ENCODE measurements at places on chromosomes 5 and 9. TPM values are rescaled to one million over a fixed set of nuclear protein-coding genes. Genes with fewer than 3 reads are reported as not detected.
A peak's percentile ranks its signal among the peaks of the same experiment; 100 is the strongest.

GRCh38 chr9:109715344-109715743 lies 64.7 kb upstream of the PALM2AKAP2 start:
- no peak for DNase-seq
- no peaks in the 10 kb centered on the region for H3K4me1 ChIP-seq
- no peaks in the 10 kb centered on the region for H3K27me3 ChIP-seq
- no peak overlapping the region for H3K4me3 ChIP-seq
- H3K27ac ChIP-seq = no peak overlapping the region

DNA sequence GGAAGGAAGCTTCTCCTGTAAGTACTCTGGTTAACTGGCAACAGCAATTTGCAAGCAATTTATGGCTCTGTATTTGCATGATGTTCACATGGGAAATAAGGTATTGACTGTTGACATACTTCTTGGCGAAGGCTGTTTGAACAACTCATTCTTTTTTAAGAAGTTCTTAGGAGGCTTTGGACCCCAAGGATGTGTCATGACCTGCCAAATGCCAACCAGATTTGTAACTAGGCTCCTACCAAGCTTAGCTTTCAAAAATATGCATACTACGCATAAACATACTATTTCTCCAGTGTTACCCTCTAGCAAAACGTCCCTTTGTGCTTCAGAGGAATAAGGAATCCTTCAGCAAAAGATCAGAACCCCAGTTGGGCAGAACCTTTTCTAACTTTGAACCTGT lies 165.2 kb upstream of the MSX2 start:
- H3K36me3 ChIP-seq = no peaks in the 10 kb centered on the region
- no peak overlapping the region for H3K4me3 ChIP-seq
- no peak overlapping the region for H3K27ac ChIP-seq
- no peaks in the 10 kb centered on the region for H3K4me1 ChIP-seq
- no peak for DNase-seq

GRCh38 chr9:134363450-134363849 lies 37.2 kb downstream of the RXRA start:
- H3K4me1 ChIP-seq = peaks cover 16% of the 10 kb centered on the region
- no peaks in the 10 kb centered on the region for H3K36me3 ChIP-seq
- H3K27me3 ChIP-seq = no peaks in the 10 kb centered on the region
- DNase-seq = no peak
- H3K27ac ChIP-seq = no peak overlapping the region

DNA sequence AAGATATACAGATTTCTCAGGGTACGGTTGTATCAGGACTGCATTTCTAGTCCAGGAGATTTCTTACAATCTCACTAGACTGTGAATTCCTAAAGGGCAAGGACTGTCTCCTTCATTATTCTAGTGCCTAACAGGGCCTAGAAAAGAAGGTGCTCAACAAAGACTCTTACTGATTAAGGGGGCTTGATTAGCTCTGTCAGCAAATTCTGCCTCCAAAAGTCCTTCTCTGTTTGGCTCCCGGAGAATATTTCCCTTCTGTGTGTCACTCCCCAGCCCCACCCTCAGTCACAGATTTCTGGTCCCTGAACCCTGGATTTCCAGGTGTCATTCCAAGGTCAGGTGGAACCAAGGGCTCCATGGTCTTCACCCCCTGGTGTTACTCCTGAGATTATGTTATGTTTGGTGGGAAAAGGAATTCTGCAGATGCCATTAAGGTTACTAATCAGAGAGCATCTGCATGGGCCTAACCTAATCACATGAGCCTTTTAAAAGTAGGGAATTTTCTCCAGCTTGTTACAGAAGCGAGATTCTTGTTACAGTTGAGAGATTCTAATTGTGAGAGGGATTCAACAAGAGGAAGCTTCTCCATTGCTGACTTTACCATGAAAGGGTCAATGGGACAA lies 167.7 kb upstream of the LHFPL2 start:
- H3K27me3 ChIP-seq = no peaks in the 10 kb centered on the region
- H3K4me3 ChIP-seq = no peak overlapping the region
- no peak overlapping the region for H3K27ac ChIP-seq
- no peak for DNase-seq
- H3K36me3 ChIP-seq = no peaks in the 10 kb centered on the region

DNA sequence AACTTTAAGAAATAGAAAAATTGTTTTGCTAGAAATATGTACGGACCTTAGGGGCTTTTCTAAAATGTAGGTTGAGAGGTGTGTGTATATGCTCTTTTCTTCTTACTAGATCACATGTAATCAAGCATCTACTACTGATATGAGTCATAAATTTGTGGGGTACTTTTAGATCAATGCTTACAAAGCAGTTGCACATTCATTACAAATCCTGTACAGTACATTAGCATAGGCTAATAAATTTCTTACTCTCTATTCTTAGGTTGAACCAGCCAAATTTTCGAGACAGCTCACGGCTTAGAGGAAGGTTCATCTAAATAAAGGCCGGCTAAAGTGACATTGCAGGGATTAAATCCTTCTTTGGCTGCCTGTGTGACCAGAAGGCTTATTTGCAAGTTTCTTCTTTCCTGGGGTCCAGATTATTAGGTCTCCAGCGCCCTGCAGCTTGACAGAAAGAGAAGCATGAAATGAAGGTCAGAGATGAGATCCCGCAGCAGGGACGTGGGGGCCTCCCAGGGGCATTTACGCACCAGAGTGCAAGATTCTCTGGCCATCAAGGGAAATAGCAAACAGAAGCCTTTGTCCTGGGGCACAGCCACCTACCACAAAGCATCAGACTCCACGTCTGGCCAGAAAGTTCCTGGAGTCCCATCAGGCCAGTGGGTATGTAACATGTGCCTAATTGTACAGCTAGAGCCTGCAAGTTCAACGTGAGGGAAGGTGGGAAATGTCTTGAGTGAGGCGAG lies 53.0 kb downstream of the NIM1K start:
- no peak for DNase-seq
- H3K4me1 ChIP-seq = no peaks in the 10 kb centered on the region
- H3K4me3 ChIP-seq = no peak overlapping the region
- H3K27me3 ChIP-seq = no peaks in the 10 kb centered on the region
- H3K36me3 ChIP-seq = no peaks in the 10 kb centered on the region

DNA sequence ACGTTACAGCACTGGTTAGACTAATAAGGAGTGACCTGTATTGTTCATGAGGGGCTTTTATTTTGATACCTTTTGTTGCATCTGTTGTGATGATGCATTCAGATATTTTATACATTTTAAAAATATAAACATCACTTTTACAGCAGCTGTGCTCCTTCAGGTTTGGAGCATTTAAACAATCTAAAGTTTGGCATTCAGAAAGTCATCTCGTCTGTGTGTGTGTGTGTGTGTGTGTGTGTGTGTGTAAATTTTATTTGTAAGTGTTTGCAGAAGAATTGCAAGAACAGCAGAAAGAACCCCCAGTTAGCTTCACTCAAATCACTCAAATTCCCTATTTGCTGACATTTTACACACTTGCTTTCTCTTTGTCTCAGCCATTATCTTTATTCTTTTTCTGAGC lies 87.4 kb downstream of the ERCC6L2 start:
- H3K27me3 ChIP-seq = no peaks in the 10 kb centered on the region
- no peaks in the 10 kb centered on the region for H3K4me1 ChIP-seq
- DNase-seq = no peak
- no peak overlapping the region for H3K27ac ChIP-seq

- H3K36me3 ChIP-seq = no peaks in the 10 kb centered on the region
- no peak for DNase-seq
- no peaks in the 10 kb centered on the region for H3K27me3 ChIP-seq
- H3K4me3 ChIP-seq = no peak overlapping the region
- no peaks in the 10 kb centered on the region for H3K4me1 ChIP-seq
These were observed 39.7 kb upstream of the POC5 start for GRCh38 chr5:75756981-75757380.

GRCh38 chr5:100496296-100496695 lies 38.9 kb upstream of the FAM174A start:
- no peaks in the 10 kb centered on the region for H3K36me3 ChIP-seq
- no peak overlapping the region for H3K4me3 ChIP-seq
- H3K27me3 ChIP-seq = no peaks in the 10 kb centered on the region
- no peak overlapping the region for H3K27ac ChIP-seq
- H3K4me1 ChIP-seq = no peaks in the 10 kb centered on the region

- no peak for DNase-seq
- no peak overlapping the region for H3K27ac ChIP-seq
- no peaks in the 10 kb centered on the region for H3K4me1 ChIP-seq
- no peaks in the 10 kb centered on the region for H3K27me3 ChIP-seq
These were observed 404.5 kb downstream of the YTHDC2 start for GRCh38 chr5:113917997-113918396.

GRCh38 chr5:43804041-43804440 lies 201.1 kb downstream of the NNT start:
- H3K36me3 ChIP-seq = no peaks in the 10 kb centered on the region
- no peak overlapping the region for H3K27ac ChIP-seq
- DNase-seq = no peak
- no peak overlapping the region for H3K4me3 ChIP-seq
- no peaks in the 10 kb centered on the region for H3K4me1 ChIP-seq

DNA sequence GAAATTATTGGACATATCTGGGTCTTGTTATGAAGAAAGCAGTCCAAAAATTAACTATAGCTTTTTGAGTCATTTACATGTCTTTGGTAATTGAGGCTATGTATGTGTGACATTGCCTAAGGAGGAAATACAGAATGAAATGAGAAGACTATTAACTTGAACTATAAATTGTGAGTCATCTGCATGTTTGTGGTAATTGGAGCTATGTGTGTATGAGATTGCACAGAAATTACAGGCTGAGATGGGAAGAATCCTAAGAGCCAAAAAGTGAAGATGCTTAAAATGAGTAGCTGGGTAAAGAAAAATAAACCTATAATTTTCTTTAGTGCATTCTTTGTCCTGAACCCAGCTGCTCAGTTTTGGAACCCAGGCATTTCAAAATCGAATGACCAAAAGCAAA lies 747.6 kb upstream of the EDIL3 start:
- H3K36me3 ChIP-seq = no peaks in the 10 kb centered on the region
- no peaks in the 10 kb centered on the region for H3K27me3 ChIP-seq
- H3K4me1 ChIP-seq = no peaks in the 10 kb centered on the region
- DNase-seq = no peak
- no peak overlapping the region for H3K27ac ChIP-seq

GRCh38 chr9:74503219-74503618 lies 6.1 kb downstream of the RORB start:
- no peaks in the 10 kb centered on the region for H3K36me3 ChIP-seq
- no peak overlapping the region for H3K27ac ChIP-seq
- peaks cover 7% of the 10 kb centered on the region for H3K4me1 ChIP-seq
- H3K27me3 ChIP-seq = no peaks in the 10 kb centered on the region
- DNase-seq = no peak

GRCh38 chr9:130042406-130042884 lies 544 bp downstream of the FNBP1 start:
- H3K27ac ChIP-seq = peak overlapping the region; percentile 90
- H3K36me3 ChIP-seq = no peaks in the 10 kb centered on the region
- no peaks in the 10 kb centered on the region for H3K27me3 ChIP-seq
- peak; percentile 31 for DNase-seq
- H3K4me3 ChIP-seq = peak overlapping the region; percentile 90

DNA sequence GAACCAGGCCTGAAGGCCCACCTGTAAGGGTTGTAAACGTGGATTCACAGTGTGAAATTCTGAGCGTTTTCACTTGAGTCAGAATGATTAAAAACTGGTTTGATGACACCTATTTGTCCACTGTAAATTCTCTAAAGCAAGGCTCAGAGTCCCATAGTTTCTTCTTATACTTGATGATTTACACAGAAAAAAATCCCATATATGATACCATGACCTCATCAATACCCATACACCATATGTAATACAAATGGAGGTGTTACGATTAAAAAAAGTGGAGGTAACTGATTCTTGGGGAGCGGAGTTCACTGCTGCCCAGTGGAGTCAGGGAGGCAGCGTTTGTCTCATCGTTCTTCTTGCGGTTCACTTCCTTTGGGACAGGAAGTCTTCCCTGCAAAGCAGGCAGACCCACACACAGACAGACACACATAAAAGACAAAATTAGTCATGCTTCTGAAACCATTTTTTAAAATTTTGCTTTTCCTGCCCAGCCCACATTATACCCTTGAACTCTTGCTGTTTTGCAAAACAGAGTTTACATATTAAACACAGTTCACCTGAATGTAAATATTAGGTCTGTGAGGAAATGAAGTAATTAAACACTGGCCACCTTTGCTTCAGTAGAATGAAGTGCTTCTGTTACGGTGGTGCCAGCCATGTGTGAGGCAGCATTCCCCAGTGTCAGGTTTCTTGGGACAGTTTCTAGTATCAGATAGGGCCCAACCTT lies 26.2 kb downstream of the NREP start:
- H3K36me3 ChIP-seq = no peaks in the 10 kb centered on the region
- DNase-seq = no peak
- no peak overlapping the region for H3K27ac ChIP-seq
- no peak overlapping the region for H3K4me3 ChIP-seq
- H3K27me3 ChIP-seq = no peaks in the 10 kb centered on the region

DNA sequence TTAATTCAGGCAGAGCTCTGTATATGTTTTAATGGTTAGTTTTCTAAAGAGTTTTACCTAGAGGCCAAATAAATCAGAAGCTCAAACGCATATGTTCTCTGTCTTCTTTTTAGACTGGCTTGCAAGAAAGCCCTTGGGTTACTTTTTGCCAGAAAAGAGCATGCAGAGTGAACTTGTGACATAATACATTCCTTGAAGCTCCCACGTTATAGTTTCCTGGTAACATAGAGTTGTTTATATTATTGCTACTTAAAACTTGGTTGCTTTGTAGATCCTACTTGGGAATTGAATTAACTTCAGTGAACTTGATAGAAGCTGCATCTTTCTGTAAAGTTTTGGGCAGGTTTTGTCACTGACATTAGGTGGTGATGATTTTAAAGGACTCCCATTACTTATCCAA lies 102.9 kb downstream of the C9orf152 start:
- H3K4me3 ChIP-seq = no peak overlapping the region
- H3K27ac ChIP-seq = no peak overlapping the region
- H3K36me3 ChIP-seq = no peaks in the 10 kb centered on the region

DNA sequence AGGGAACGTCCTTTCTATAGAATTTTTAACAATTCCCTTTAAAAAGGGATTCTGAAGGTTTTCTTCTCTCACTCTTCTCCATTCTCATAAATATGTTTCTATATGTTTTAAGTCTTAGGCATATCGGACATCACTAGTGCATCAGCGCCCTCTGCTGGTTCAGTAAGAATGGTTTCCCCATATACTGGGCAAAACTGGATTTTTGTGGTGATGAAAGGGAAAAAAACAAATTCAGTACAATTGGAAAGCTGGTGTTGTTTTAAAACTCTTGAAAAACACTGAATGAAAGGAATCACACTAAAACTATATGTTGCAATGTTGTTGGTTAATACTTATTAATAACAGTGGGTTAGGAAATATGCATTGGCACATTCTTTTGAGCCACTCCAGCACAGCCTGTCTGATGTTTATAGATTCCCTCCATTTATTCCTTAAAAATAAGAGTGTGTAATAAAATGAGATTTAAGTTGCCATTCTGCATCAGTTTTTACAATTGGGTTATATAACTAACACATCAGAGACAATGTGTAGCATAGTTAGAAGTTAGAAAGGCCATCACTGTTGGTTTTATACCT lies 15.8 kb downstream of the CWC27 start:
- no peaks in the 10 kb centered on the region for H3K27me3 ChIP-seq
- no peaks in the 10 kb centered on the region for H3K36me3 ChIP-seq
- H3K27ac ChIP-seq = no peak overlapping the region
- peak; percentile 66 for DNase-seq

The IL9 gene
- not detected for total RNA-seq

The YIPF5 gene
- 43.8 TPM for total RNA-seq

The TOPORS gene
- 24.1 TPM for total RNA-seq

The REEP2 gene
- total RNA-seq = 11.4 TPM

The SNCB gene
- total RNA-seq = not detected

The LVRN gene
- 0.53 TPM for total RNA-seq

Measured in ovary (tissue), 10 donors.